Fibroblast of skin of left biceps (primary cell): ENCODE measurements at places on chromosomes 12 and 14.

- no peak for DNase-seq
Measured at GRCh38 chr12:132619386-132620112, 973 bp downstream of the P2RX2 start.

GRCh38 chr12:130545475-130545874 is 170.6 kb downstream of the RIMBP2 start:
- DNase-seq = no peak

- no peak for DNase-seq
Measured at GRCh38 chr12:104155711-104156555, 17.9 kb upstream of the NFYB start.

- peak; percentile 24 for DNase-seq
Measured at GRCh38 chr14:56630707-56631106, 51.1 kb downstream of the TMEM260 start.

DNA sequence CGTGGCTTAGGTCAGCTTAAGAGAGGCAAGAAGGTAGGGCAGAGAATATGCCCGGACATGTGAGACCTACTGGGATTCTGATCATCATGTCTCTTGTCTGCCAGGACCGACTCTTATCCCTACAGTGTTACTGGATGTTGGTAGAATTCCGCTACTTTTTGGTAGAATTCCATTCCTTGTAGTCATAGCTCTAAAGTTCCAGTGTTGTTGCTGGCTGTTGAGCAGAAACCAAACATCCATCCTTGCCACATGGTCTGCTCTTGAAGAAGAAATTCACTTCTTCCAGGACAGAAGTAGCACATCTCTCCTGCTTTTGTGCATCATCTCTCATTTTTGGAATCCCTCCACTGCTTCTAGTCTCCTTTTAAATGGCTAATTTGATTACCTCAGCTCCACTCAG is 453.7 kb downstream of the RPL10L start:
- DNase-seq = no peak

DNA sequence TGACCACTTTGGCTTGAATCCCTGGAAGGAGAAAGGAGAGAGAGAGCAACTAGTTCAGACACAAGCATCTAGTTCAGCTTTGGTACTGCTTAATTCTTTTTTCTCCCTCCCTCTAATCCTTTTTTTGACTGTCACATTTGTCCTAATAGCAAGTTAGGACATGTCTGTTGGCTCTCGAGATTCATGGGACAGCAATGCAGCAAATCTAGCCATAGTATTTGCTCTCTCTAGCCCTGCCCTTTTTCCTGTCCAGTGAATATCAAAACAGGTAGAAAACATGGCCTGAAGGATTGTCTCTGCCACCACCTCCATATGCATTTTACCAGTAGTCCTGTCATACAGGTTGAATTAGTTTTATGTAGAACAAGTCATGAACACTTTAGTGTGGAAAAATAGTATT is 116.4 kb downstream of the PTPRB start:
- DNase-seq = no peak

GRCh38 chr12:129613314-129613713 is 290.5 kb downstream of the TMEM132D start:
- DNase-seq = no peak

GRCh38 chr12:63918800-63919300 is 74.3 kb downstream of the SRGAP1 start:
- DNase-seq = peak; percentile 88
